Stimulated activated CD4-positive, alpha-beta T cell treated with anti-CD3 and anti-CD28 coated beads, TNF-alpha, amount 100 ng/mL, for 4 hours (primary cell): ENCODE measurements at places on chromosomes 12 and 14.

DNA sequence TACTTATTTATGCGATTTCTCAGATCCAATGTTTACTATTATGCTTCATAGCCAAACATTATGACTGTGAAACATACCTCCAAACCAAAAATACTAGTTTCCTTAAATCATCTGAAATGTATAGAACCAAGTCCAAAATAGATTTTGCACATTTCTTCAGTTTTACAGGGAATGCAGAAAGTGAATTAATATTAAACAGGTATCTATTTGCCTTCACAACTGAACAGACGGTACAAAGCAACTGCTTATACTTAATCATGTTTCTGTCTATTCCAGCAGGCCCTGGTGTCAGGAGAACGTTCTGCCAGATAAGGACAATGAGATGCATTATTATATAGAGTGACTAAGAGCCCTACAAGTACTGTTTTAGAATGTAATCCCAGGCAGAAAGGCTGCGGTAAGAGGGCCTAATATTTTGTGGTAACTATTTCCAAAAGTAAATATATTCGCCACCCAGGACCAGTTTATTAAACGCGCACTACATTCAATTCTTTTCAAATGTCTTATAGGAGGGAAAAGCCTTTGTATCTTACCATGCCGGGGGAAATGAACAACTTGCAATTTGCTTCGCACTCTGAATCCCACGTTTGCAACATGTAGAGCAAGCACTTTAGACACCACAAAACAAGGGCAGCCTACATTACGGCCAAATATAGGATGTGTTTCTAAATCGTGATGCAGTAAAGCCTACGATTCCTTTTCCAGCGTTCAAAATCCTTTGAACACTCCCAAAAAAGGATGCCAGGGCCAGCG, 1.5 kb downstream of the CORO1C start:
- no peak for DNase-seq

DNA sequence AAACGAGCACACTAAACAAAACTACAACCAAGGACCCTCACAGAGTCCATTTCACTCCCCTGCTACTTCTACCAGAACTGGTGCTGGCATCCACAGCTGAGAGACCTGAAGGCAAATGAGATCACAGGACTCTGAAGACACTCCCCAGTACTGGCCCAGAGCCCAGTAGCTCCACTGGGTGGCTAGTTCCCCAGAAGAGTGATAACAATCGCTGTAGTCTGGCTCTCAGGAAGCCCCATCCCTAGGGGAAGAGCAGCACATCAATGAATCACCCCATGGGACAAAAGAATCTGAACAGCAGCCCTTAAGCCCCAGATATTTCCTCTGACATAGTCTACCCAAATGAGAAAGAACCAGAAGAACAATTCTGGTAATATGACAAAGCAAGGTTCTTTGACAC, 190.7 kb upstream of the BMP4 start:
- no peak for DNase-seq

- no peak for DNase-seq
Observed at GRCh38 chr12:94204499-94205247, 56.3 kb downstream of the PLXNC1 start.

DNA sequence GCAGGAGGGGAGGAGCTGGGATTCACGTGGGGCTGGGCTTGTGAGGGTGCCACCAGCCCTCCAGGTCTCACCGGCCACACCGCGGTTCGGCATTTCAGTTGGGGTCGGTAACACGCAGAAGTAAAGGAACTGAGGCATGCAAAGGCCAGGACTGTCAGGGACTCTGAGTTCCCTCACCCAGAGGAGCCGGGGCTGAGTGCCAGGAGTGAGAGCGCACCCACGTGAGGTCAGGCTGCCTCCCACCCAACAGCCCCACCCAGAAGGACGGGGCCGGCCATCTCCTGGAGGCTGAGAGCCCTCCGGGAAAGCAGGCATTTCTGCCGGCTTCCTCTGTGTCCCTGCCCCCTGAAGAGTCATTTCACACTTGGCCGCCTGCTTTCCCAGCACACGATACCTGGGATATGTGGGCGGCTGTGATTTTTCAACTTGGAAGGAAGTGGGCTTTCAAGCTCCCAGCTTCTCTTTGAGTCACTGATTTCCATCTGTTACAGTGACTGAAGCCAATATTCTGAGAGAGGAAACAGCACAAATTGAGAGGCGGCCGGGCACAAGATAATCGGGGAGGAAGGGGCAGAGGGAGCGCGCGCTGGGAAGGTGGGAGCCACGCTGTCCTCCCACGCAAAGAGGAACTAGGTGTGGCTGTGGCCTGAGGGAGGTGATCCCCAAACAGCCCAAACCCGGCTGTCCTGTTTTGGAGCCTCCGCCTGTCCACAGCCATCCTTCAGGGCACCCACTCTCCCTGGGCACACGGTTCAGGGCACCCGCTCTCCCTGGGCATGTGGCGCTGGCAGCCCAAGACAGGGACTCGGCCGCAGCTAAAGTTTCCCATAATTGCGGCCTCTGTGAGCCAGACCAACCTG, 19.0 kb downstream of the GALNT9 start:
- no peak for DNase-seq

DNA sequence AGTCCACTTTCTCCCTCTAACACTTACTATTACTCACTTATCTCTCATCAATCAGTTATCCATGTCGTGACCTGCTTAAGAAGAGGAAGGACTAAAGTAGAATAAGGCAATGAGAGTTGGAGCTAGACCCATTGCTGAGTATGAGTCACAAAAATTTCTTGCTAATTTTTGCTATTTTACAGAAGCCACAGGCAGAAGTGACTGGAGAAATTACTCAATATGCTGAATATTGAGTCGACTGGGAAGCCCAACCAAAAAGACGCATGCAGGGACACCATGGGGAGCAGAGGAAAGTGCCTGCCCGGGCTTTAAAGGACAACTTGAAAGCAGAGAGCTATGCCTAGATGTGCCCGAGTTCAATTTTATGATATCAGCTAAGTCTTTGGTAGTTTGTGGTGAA, 115.4 kb upstream of the FOXG1 start:
- no peak for DNase-seq

GRCh38 chr14:34785223-34786006, 71.0 kb upstream of the CFL2 start:
- no peak for DNase-seq

DNA sequence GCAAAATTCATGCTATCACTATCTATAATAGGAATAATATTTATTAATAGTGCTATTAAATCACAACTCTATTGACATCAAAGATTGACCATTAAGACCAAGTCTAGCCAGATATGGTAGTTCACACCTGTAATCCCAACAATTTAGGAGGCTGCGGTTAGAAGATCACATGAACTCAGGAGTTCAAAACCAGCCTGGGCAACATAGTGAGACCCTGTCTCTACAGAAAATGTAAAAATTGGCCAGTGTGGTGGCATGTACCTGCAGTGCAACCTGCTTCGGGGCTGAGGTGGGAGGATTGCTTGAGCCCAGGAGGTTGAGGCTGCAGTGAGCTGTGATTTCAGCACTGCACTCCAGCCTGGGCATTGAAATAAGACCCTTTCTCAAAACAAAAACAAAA, 11.0 kb downstream of the VEZT start:
- no peak for DNase-seq

DNA sequence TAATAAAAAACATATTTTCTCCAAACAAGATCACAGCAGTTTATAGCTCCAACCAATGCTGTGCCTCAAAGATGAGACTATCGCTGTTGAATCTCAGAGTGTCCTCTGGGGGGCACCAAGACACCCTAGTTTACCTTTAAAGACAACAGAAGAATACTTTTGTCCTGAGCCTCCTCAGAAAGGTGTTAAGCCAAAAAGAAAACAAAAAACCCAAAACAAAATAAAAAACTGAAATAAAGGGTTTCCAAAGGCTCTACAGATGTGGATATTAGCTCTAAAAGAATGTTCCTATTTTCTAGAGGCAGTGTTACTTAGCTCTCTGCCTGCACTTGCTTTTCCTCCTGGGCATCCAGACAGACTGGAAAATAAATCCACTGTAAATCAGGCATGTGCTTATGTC, 86.9 kb upstream of the TTC7B start:
- DNase-seq: peak; percentile 13

GRCh38 chr12:52415870-52416750, 10.0 kb upstream of the KRT82 start:
- no peak for DNase-seq

- DNase-seq: no peak
Observed at GRCh38 chr12:66612090-66612775, 66.6 kb downstream of the GRIP1 start.

- DNase-seq: peak; percentile 72
Observed at GRCh38 chr12:53006810-53007309, 604 bp downstream of the EIF4B start.

- no peak for DNase-seq
Observed at GRCh38 chr14:64349741-64350490, 38.2 kb upstream of the MTHFD1 start.
